Osteoblast (primary cell): ENCODE measurements at places on chromosomes 7 and 10. TPM values are rescaled to one million over a fixed set of nuclear protein-coding genes. Genes with fewer than 3 reads are reported as not detected.

Gene STEAP1B
- 31.8 and 40.4 TPM in 2 replicates for total RNA-seq

Gene SPDYE6
- not detected in 2 replicates for total RNA-seq

Gene NUTM2E
- not detected in 2 replicates for total RNA-seq

Gene XRCC2
- total RNA-seq = 0.72 and 1.2 TPM in 2 replicates

Gene CALY
- not detected in 2 replicates for total RNA-seq

Gene ZNF316
- 12.4 and 14.1 TPM in 2 replicates for total RNA-seq

Gene FAM170B
- total RNA-seq = not detected in 2 replicates

Gene SNCG
- 0.36 and 2.4 TPM in 2 replicates for total RNA-seq

Gene DENND2A
- 0.36 and 0.59 TPM in 2 replicates for total RNA-seq

Gene PTER
- total RNA-seq = 18.6 and 29.7 TPM in 2 replicates

Gene FBXO24
- total RNA-seq = under 0.01 and 0.36 TPM in 2 replicates
